ENCODE measurements at places on chromosomes 1 and 21.

GRCh38 chr1:160993544-160994193, 27.3 kb downstream of the F11R start:
- no peak for DNase-seq

- no peak for DNase-seq
Measured at GRCh38 chr1:231020816-231021215, 19.2 kb downstream of the FAM89A start.

DNA sequence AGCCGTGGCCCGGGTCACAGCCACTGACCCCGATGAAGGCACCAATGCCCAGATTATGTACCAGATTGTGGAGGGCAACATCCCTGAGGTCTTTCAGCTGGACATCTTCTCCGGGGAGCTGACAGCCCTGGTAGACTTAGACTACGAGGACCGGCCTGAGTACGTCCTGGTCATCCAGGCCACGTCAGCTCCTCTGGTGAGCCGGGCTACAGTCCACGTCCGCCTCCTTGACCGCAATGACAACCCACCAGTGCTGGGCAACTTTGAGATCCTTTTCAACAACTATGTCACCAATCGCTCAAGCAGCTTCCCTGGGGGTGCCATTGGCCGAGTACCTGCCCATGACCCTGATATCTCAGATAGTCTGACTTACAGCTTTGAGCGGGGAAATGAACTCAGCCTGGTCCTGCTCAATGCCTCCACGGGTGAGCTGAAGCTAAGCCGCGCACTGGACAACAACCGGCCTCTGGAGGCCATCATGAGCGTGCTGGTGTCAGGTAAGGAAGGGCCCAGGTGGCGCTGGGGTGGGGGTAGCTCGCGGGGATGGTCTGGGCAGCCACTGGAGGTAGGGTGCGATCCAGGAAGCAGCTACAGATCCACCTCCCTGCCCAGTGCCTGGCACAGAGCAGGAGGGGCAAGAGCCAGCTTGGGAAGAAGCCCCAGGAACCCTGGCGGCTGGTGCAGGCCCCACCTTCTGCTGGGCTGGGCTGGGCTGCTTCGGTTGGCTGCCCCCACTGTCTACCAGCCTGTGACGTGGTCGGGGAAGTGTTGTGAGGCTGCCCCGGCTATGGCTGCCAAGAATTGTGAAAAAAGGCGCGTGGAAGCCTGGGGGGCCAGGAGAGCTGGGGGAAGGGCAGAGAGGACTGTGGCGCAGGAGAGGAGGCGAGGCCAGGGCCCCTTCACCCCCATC, 3.8 kb downstream of the CELSR2 start:
- no peak for DNase-seq

GRCh38 chr1:24688621-24689195, 45.6 kb downstream of the SRRM1 start:
- DNase-seq, result peak; percentile 86

GRCh38 chr1:212696721-212697331, 2.8 kb downstream of the BATF3 start:
- DNase-seq, result no peak

- no peak for DNase-seq
Measured at GRCh38 chr1:33048426-33048825, 11.7 kb upstream of the AK2 start.

DNA sequence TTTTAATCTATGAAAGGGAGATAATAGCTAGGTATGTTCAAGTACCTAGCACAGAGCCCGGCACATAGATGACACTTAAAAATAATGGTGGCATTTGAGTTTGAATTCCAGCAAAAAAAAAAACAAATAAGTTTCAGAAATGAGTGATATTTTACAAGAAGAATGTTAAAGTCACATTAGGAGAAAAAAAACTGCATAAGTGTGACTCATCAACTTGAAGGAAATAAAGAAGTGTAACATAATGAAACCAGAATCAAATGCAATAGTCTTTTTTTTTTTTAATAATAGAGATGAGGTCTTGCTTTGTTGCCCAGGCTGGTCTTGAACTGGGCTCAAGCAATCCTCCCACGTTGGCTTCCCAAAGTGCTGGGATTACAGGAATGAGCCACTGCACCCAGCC, 17.1 kb downstream of the DNASE2B start:
- no peak for DNase-seq

- DNase-seq, result peak; percentile 54
Measured at GRCh38 chr1:226625832-226626576, 77.4 kb downstream of the STUM start.

GRCh38 chr1:68057564-68057963, 7.1 kb upstream of the DIRAS3 start:
- DNase-seq, result no peak

DNA sequence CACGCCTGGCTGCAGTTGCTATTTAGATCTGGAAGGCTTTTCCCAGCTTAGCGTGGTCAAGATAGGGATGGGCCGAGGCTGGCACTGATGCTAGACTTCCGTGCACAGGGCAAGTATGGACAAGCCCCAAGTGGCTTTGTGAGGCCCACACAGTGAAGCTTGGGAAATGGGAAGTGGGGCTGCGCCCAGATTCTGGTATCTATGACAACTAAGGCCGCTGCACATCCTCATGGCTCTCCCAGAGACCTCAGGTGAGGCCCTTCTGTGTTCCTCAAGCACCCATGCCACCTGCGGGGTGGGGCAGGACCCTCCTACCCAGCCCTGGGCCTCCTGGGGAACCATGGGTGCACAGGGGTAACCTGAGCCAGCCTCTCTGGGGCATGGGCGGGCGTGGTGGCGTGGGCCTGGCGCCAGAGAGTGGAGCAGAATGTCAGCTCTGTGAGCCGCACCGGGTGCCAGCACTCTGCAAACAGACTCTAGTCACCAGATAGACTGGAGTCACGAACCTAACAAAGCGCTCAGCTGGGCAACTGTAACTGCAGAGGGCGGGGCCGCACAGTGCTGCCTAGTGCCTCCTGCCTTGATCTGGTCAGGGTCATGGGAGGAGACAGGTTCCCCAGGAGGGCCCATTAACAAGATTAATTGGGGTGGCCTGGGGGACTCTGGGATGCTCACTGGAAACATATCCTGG, 46.4 kb downstream of the ELF3 start:
- DNase-seq, result no peak

GRCh38 chr21:33015096-33015495, 10.6 kb upstream of the OLIG2 start:
- no peak for DNase-seq

GRCh38 chr1:186765446-186765845, 63.3 kb upstream of the PLA2G4A start:
- DNase-seq, result no peak

GRCh38 chr1:41436281-41437010, 48.0 kb downstream of the EDN2 start:
- DNase-seq, result no peak

DNA sequence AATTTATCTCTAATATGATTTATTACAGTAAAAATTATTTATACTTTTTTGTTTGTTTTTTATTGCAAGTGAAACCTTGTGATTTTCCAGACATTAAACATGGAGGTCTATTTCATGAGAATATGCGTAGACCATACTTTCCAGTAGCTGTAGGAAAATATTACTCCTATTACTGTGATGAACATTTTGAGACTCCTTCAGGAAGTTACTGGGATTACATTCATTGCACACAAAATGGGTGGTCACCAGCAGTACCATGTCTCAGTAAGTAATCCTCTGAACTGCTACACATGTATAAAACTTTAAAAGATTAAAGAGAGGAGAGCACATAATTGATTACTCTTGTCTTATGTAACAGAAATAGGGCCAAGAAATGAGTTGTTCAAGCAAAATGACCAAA, 4.5 kb downstream of the CFHR3 start:
- DNase-seq, result no peak

DNA sequence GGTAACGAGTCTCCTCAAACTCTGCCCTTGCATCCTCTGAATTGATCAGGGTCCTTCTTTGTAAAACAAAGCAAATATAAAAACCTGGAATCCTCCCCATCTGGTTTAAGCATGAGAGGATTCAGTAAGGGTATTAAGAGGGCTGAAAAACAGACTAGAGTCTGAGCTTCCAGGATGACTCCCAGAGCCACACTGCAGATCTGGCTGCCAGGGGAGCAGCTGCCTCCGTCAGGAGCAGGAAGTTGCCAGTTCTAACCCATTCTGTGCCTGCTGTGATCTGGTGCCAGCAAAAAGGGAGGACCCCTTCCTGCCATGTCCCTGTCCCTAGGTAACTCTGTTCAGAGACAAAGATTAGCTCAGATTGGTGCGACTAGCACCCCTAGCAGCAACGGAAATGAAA, 27.5 kb downstream of the SERTAD4 start:
- no peak for DNase-seq

DNA sequence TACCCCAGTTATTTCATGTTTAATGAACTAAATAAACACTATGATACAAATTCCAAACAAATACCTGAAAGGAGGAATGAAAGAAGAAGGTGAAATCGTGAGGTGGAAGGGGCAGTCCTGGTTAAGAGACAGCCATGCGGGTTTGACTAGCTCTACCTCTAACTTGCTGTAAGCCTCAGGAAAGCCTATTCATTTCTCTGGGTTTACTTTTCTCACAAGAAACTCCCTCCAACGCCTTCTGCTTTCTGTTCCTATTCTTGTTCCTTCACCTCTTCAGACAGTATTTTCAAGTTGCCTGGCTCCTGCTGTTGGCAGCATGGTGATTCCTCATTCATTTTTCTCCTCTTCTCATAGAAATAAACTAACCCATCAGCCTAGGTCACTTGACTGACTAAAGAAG, 92.4 kb downstream of the NTPCR start:
- DNase-seq, result no peak

DNA sequence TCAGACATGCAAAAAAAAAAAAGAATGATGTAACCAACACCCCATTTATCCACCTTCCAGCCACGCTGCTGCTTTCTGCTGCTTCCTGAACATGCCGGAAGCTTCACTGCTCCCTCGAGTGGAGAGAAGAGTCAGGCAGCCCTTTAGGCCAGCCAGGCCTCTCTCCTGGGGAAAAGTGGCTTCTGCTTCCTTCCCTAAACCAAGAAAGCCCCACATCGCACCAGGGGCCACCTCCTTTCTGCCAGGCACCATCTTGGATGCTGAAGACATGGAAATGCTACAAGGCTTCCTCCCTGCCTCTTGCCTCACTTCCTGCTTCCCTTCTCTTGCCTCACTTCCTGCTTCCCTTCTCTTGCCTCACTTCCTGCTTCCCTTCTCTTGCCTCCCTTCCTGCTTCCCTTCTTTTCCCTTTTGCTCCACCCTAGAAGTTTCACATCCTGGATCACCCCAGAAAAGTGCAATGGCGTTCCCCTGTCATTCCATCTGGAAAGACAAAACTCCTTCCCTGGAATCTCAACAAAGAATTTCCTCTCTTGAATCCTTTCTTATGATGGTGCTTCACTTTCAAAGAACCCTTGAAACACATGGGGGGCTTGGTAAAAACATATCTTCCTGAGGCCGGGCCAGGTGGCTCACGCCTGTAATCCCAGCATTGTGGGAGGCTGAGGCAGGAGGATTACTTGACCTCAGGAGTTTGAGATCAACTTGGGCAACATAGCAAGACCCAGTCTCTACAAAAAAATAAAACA, 18.7 kb downstream of the TNFRSF8 start:
- DNase-seq, result no peak

- DNase-seq, result no peak
Measured at GRCh38 chr1:187924252-187924651, 1095.5 kb downstream of the PLA2G4A start.

- no peak for DNase-seq
Measured at GRCh38 chr1:101382135-101382534, 145.3 kb downstream of the S1PR1 start.

DNA sequence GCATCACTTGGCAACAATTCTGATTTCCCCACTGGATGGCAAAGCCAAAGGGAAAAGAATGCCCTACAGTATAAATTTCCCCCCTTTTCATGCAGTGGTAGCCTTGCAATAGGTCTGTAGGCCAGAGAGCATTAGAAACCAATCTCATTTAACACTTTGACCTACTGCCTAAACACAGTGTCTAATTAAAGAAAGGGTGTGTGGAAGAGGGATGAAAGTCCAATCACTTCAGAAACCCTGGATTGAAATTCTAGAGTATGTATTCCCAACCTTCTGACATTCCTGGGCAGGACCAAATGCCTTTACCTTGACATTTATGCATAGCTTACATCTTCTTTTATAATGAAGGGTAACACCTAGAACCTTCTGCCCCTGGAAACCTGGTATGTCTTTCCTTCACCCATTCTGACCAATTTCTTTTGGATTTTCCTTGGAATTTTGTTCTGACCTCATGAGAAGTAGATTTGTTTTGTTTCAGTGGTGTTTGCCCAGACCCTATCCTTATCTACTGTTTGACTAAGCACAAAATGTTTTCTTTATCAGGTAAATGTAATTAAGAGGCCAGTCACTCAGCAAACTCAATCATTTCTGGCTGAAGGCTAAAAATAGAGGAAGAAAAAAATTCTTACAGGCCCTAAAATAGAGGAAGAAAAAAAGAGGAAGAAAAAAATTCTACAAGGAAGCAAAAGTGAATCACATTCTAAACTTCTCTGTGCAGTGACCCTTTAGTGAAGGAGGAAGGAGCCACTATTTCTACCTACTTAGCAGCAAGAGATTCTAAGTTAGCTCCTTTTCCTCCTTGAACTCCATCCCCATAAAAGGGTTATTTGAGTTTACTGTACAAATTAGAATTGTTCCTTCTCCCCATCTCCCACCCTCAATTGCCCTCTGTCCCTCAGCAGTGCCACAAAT, 129.5 kb upstream of the DSCAM start:
- DNase-seq, result no peak

GRCh38 chr1:160629286-160630210, 17.3 kb downstream of the SLAMF1 start:
- no peak for DNase-seq

- DNase-seq, result no peak
Measured at GRCh38 chr1:205377355-205377754, 20.6 kb upstream of the KLHDC8A start.

GRCh38 chr1:169928438-169929209, 34.9 kb upstream of the SCYL3 start:
- DNase-seq, result no peak

DNA sequence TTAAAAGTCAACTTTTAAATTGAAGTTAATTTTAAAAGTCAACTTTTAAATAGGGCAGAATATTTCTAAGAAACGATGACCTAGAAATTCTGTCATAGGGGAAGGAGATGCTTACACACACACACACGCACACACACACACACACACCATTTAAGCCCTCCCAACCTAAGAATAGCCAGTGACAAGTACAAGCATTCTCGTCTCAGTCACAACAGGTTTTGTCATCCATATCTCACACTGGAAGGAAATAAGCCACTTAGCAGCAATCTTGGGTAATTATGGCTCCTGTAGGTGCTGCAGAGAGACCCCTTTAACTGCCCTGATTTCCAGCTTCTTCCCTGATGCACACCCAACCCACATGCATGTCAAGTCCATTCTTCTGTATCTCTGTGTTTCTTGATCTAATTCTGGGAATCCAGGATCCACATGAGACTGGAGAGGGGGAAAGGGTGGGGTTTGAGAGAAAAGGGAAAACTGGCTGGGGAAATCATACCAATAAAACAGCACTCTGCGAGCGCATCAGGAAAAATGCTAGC, 338.1 kb downstream of the PAPPA2 start:
- no peak for DNase-seq

DNA sequence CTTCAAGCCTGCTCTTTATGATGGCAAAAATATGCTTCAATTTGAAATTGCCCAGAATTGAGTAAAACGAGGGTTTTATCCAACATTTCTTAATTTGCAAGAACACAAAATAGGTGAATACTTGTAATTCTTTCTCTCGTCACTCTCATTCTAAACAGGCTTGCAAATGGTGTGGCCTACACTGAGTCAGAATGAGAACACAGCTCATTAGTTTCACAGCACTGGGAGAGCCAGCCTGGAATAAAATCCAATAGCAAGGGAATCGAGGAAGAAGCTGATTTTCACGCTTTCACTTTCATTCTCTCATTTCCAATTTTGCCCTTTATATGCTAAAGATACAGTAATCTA, 537.5 kb downstream of the LTN1 start:
- no peak for DNase-seq

Data from sciatic nerve (tissue), 2 donors.